ENCODE measurements at places on chromosomes 5 and 9. TPM values are rescaled to one million over a fixed set of nuclear protein-coding genes. Genes with fewer than 3 reads are reported as not detected.
A peak's percentile ranks its signal among the peaks of the same experiment; 100 is the strongest.

GRCh38 chr9:111961575-111961974 lies 65.0 kb downstream of the UGCG start:
- H3K4me3 ChIP-seq, result no peak overlapping the region
- H3K36me3 ChIP-seq, result no peaks in the 10 kb centered on the region
- no peak for DNase-seq

- DNase-seq, result no peak
- no peak overlapping the region for H3K4me3 ChIP-seq
- H3K36me3 ChIP-seq, result no peaks in the 10 kb centered on the region
- no peaks in the 10 kb centered on the region for H3K4me1 ChIP-seq
- no peak overlapping the region for H3K27ac ChIP-seq
Measured at GRCh38 chr9:30982301-30982700, 1402.1 kb upstream of the ACO1 start.

GRCh38 chr9:93656426-93657239 lies 80.2 kb downstream of the PHF2 start:
- DNase-seq, result no peak
- H3K4me3 ChIP-seq, result no peak overlapping the region
- no peaks in the 10 kb centered on the region for H3K4me1 ChIP-seq
- no peak overlapping the region for H3K27ac ChIP-seq
- no peaks in the 10 kb centered on the region for H3K36me3 ChIP-seq
- no peaks in the 10 kb centered on the region for H3K27me3 ChIP-seq

DNA sequence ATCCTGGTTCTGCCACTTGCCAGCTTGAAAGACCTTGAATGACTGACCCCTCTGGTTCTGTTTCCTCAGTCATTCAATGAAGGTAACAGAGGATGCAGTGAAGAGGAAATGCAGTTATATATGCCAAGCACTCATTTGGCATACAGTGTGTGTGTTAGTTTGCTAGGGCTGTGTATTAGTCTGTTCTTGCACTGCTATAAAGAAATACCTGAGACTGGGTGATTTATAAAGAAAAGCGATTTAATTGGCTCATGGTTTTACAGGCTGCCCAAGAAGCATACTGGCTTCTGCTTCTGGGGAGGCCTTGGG lies 8.6 kb upstream of the WHRN start:
- H3K27me3 ChIP-seq, result no peaks in the 10 kb centered on the region
- H3K4me3 ChIP-seq, result no peak overlapping the region
- no peaks in the 10 kb centered on the region for H3K36me3 ChIP-seq
- no peak overlapping the region for H3K27ac ChIP-seq
- no peak for DNase-seq

DNA sequence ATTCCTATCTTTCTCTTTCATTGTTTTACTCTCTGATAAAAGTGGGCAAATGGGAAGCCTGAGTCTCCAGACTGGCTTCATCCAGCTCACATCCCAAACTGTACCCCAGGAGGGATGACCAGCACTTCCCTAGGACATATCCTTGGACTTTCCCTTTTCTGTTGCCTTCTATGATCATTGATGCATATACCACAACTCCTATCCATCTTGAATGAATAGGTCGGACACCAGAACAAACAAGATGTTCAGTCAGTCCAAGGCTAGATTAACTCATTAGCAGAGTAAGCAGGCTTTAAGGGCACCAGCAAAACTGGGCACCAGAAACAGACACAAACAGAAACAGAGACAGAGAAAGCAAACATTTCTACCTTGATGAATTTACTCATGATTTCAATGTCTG lies 159.1 kb upstream of the RGMB start:
- DNase-seq, result no peak
- no peak overlapping the region for H3K4me3 ChIP-seq
- H3K4me1 ChIP-seq, result no peaks in the 10 kb centered on the region
- no peaks in the 10 kb centered on the region for H3K27me3 ChIP-seq

DNA sequence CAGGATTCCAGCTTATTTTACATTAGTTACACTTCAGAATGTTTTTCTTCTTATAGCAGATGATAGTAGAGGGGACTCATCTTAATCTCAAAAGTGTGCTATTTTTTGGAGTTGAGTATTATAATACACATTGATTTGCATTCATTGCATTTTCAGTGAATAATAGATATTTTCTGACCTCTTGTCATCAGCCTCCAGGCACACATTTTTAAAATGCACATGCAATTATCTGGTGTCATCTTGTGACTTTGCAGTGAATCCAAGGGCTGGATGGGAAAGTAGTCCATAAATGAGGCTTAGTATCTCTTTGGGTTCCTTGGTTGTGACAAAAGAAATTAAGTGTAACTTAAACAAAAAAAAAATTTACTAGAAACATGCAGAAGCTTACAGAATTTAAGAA lies 28.1 kb upstream of the POU4F3 start:
- no peak overlapping the region for H3K27ac ChIP-seq
- H3K4me3 ChIP-seq, result no peak overlapping the region
- no peak for DNase-seq

DNA sequence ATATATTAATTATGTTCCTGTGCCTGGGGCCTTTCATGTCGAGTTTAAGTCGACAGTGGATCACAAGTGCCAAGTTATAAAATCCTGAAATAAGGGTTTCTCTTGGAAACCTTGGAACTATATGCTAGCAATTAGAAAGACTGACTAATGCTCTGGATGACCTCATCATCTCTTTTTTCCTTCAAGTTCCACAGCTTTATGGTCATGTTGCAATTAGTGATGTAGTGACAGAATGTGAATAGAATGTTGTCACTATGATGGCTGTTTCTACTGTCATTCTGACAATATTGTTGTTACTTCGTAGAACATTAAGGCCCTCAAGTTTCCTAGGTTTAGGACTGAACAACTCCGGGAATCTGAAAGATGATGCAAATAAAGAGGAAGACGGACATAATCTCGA lies 368.0 kb upstream of the SEMA6A start:
- DNase-seq, result no peak
- no peak overlapping the region for H3K4me3 ChIP-seq
- H3K36me3 ChIP-seq, result no peaks in the 10 kb centered on the region

GRCh38 chr9:108272349-108272899 lies 583.4 kb downstream of the ACTL7B start:
- H3K36me3 ChIP-seq, result no peaks in the 10 kb centered on the region
- no peaks in the 10 kb centered on the region for H3K27me3 ChIP-seq
- H3K4me1 ChIP-seq, result peaks cover 23% of the 10 kb centered on the region
- peak overlapping the region; percentile 78 for H3K27ac ChIP-seq
- H3K4me3 ChIP-seq, result peak overlapping the region; percentile 12
- no peak for DNase-seq

DNA sequence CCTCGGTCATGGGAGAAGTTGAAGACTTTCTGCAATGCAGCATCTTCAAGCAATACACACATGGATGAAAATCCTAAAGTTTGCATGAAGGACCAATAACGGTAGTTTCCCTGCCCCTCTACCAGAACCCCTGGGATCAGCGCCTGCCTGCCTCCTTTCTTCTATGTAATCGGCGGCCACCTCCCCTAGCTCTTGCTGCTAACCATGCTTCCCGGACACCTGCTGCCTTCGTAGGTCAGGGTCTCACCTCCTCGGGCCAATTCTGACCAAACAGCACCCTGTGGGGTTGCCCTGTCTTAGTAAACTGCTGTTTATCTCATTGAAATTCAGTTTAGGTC lies 388 bp upstream of the MED10 start:
- peaks cover 19% of the 10 kb centered on the region for H3K36me3 ChIP-seq
- no peak for DNase-seq
- peak overlapping the region; percentile 83 for H3K4me3 ChIP-seq
- H3K27ac ChIP-seq, result peak overlapping the region; percentile 33
- peaks cover 29% of the 10 kb centered on the region for H3K4me1 ChIP-seq
- no peaks in the 10 kb centered on the region for H3K27me3 ChIP-seq

DNA sequence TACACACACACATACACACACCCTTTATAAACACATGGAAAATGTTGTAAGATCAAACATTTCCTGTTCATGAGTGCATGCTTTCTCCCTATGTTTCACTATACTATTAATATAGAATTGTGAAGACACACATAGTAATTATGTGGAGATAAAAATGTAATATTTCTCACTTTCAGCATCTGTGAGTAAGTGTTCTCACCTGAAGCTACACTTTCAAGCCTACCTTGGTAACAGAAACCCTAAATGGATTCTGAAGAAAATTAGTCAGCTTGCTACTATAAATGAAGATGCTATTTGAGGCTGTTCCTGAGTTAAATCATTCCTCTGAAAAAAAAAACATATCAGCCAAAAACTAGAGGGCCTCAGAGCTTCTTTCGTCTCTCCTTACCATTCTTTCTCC lies 81.1 kb upstream of the GNA14 start:
- DNase-seq, result no peak
- no peak overlapping the region for H3K27ac ChIP-seq
- no peaks in the 10 kb centered on the region for H3K27me3 ChIP-seq
- no peaks in the 10 kb centered on the region for H3K36me3 ChIP-seq
- no peak overlapping the region for H3K4me3 ChIP-seq
- no peaks in the 10 kb centered on the region for H3K4me1 ChIP-seq

Gene FAXDC2
- total RNA-seq, result 35.4 TPM

Gene SLC25A48
- total RNA-seq, result 0.49 TPM

Gene TEX48
- total RNA-seq, result not detected
